ENCODE measurements at places on chromosomes 5 and 9. TPM values are rescaled to one million over a fixed set of nuclear protein-coding genes. Genes with fewer than 3 reads are reported as not detected.

Gene TAS2R1
- not detected for polyA plus RNA-seq

- DNase-seq, result no peak
Observed at GRCh38 chr9:93651521-93651950, 75.2 kb downstream of the PHF2 start.

- no peak for DNase-seq
Observed at GRCh38 chr5:140258016-140258415, 44.9 kb downstream of the PFDN1 start.

DNA sequence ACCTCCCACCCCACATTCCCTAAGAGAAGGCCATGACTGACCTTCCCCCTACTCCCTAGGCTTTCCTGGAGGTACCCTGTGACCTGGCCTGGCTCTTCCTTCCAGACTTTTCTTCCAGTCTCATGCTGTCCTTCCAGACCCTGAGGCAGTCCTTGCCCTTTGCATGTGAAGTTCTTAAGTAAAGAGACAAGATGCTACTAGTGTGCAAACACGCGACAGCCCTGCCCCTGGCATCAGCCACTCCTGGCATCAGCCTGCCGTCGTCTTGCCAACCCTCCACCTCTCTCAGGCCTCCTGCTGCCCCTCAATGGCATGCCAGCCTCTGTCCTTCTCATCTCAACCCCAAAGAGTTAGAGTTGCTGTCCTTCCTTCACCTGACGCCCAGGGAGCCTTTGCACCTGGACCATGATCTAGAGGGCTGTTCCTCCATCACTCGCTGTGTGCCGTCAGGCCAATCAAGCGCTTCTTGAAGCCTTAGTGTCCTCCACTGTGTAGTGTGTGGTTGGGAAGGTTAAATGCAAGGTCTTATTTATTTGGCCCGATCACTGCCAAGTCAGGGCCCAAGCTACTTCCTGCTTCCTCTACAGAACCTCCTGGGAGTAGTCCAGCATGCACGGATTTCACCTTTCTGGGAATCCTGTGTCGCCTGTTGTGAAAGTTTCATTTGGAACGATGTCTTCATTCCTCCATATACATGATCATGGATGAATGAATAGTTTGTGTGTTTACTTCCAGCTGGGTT is 61.9 kb downstream of the WWC1 start:
- DNase-seq, result no peak

DNA sequence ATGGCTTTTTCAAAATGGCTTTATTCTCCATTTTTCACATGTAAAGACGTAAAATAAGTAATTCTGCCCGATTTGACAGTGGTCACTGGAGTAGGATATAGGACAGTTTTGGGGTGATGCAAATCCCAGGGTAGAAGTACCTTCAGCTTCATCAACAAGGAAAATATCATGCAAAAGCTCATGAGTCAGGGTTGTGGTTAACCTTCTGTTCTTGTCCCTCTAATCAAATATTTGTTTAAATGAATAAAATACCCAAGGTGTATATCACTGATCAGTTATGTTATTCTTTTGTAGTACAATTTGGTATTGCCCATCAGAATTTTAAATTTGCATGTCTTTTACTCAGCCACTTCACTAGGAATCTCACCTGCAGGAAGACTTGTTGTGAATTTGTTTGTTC is 40.0 kb downstream of the FBXL7 start:
- no peak for DNase-seq

DNA sequence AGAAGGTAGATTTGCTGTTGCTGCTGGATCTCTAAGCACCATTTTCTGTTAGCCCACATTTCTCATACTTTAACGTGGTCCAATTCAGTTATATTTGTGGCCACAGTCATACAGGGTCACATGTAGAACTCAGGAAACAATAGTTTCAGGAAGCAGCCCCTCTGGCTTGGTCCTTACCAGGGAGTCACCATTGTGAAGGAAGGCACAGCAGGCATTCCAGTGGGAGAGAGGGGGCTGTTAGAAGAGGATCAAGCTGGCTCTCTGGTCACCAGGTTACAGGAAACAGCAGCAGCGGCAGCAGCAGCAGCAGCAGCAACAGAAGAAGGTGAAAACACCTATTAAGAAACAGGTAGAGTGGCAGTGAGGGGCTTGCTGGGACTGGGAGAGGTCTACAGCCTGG is 14.5 kb downstream of the C9orf43 start:
- no peak for DNase-seq

Measured in left renal pelvis (tissue), 4 donors.